ENCODE measurements at places on chromosomes 6 and 20.

GRCh38 chr6:74091136-74091793 is 395.3 kb downstream of the CD109 start:
- DNase-seq, result no peak

- DNase-seq, result no peak
Observed at GRCh38 chr20:53763707-53764414, 170.2 kb upstream of the ZNF217 start.

- no peak for DNase-seq
Observed at GRCh38 chr6:158627168-158627939, 17.2 kb downstream of the DYNLT1 start.

DNA sequence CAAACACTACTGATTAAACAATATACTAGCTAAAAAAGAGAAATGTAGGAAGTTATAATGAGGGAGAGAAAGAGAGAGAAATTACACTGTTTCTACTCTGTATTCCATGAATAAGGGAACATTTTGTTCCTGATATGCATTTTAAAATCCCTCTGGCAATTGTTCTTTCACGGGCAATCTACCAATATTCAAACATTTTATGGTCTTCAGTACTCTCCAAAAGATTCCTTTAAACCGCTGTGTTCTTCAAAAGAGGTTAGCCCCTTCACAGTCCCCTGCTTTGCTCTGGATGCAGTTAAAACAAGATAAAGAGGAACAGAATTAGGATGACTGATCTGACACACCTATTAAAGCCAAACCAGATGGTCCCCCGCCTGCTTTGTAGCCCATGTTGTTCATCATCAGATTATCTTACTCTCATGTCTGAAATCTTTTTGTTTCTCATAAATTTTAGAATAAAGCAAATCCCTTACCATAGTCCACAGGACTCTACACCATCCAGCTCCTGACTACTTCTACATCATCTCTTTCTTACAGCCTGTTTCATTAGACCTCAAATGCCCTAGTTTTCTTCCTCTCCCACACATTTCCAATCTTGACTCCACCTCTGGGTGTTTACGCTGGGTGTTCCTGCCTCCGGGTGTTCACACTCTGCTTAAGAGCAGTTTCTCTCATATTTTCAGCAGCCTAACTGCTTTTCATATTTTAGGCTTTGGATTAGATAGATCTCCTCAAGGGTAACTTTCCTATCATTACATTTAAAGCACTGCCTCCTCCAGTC is 399.7 kb downstream of the COL12A1 start:
- DNase-seq, result no peak

GRCh38 chr6:46733341-46733801 is 1.8 kb downstream of the PLA2G7 start:
- DNase-seq, result no peak

- no peak for DNase-seq
Observed at GRCh38 chr20:34577061-34577460, 18.5 kb downstream of the MAP1LC3A start.

DNA sequence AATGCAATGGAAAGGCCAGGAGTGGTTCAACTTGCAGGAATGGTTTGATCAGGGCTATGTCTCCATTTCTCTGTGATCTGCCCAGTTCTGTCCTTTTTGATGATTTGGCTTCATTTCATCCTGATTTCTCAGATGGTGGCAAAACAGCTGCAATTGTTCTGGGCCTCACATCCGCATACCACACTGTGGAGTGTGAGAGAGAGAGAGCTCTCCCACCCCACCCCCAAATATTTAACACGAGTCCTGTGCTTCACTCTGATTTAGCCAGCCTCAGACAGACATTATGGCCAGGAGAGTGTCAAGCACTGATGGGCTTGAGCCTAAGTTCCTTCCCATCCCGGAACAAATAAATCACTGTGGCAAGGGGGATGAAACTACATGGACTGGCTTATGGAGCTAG is 284.6 kb downstream of the CDC5L start:
- no peak for DNase-seq

DNA sequence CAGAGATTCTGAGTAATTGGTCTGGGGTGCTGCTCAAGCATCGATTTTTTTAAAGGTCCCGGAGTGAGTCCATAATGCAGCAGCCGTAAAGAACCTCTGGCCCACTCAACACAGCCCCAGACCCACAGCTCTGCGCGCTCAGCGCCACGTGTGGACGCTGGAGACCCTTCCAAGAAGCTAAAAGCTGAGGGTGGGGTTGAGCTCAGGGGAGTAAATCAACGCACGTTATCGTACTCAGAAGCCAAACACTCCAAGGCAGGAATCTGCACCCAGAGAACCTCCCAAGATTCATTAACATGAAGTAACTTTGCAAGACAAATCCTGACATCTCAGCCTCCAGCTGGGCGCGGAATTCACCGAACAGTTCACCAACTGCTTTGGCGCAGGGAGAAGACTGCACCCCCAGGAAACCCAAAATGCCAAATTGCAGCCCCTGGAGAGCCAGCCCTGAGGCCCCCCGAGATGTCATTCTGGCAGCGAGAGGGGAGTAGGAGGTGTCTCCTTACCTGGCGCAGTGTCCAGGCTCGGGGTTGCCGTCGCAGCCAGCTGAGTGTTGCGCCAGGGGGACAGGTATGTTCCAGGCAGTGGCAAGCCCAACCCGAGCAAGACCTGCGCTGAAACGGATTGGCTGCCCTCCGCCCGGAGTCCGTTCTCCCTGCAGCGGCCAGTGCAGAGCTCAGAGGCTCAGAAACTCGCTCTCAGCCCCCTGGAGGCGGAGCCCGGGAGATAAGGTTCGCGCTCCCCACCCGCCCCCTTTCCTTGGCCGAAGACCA is at the start of gene COL21A1:
TSS of gene COL21A1 (minus strand) at position 700 of the 773 bp plus-strand sequence. CDS start 64,962 bp downstream, outside the sequence.
- DNase-seq, result no peak

GRCh38 chr6:12354499-12354898 is 64.3 kb downstream of the EDN1 start:
- DNase-seq, result no peak

GRCh38 chr6:136344420-136344819 is 54.8 kb upstream of the BCLAF1 start:
- DNase-seq, result no peak

GRCh38 chr6:42201382-42201781 is 6.6 kb upstream of the GUCA1B start:
- DNase-seq, result no peak

DNA sequence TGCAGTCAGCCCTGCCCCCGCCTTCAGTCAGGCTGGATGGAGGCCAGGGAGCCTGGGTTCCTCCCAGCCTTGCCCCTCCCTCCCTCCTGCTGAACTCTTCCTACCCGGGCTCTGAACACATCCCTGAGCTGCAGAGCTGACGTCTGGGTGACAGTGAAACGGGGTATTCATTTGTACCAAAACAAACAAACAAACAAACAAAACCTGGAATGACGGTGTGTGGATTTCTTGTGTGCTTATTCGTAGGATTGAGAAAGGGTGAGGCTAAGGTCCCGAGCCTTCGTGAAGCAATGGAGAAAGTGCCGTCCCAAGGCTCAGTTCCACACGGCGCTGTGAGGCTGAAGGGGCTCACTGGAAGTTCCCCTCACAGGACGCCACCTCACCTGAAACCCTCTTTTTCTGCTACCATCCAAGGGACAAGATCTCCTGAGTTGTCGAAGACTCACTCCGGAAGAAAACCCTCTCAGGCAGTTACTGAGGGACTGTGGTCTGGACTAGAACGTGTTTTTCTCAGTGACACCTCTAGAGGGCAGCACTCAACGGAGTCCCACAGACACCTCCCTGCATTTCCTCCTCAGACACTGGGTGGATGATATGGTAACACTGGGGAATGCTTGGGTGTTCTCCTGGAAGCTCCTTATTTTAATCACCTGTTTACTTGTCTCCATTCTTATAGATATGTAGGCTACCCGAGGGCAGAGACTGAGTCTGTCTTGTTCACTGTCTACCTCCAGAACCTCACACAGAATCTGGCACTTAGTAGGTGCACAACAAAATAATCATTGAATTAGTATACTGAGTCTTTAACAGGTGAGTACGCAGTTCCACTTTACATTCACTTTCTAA is 27.3 kb downstream of the GSTA3 start:
- DNase-seq, result peak; percentile 77
